ENCODE measurements at places on chromosomes 7 and 10.
A peak's percentile ranks its signal among the peaks of the same experiment; 100 is the strongest.

- DNase-seq = no peak
These were observed 47.3 kb downstream of the CDCA7L start for GRCh38 chr7:21898265-21898930.

- peak; percentile 50 for DNase-seq
These were observed 613 bp downstream of the AP5Z1 start for GRCh38 chr7:4775848-4776623.

GRCh38 chr7:151454305-151454704 is 14.4 kb upstream of the CRYGN start:
- no peak for DNase-seq

DNA sequence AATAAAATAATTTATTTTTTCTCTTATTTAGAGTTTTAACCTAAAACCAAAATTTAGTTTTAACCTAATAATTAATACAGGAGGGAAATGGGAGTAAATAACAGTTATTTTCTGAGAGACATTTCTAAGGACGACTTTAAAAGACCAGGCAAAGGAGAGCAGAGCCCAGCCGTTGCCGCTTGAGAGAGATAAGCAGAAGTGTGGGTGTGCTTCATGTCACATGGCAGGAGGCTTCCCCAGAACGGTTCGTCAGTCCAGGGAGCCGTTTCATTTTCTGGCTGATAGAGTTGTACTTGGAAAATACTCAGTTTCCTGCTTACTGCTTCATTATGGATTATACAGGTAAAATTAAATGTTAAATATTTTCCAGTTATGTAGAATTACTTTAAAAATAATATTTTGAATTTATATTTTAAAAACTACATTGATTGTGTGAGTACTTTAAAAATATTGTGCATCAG is 61.4 kb downstream of the ST7 start:
- DNase-seq = no peak

GRCh38 chr10:13239923-13240322 is 5.7 kb upstream of the UCMA start:
- DNase-seq = no peak

DNA sequence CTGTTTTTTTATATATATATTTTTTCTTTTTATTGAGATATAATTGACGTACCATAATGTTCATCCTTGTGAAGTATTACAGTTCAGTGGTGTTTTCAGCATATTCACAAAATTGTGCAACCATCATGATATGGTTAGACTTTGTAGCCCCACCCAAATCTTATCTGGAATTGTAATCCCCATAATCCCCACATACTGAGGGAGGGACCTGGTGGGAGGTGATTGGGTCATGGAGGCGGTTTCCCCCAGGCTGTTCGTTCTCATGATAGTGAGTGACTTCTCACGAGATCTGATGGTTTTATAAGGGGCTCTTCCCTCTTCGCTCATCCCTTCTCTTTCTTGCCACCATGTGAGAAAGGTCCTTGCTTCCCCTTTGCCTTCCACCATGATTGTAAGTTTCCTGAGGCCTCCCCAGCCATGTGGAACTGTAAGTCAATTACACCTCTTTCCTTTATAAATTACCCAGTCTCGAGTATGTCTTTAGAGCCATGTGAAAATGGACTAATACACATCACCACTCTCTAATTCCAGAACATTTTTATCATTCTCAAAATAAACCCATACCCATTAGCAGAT is 73.9 kb upstream of the SMNDC1 start:
- no peak for DNase-seq

- DNase-seq = no peak
These were observed 12.9 kb upstream of the HOXA2 start for GRCh38 chr7:27115221-27116026.

DNA sequence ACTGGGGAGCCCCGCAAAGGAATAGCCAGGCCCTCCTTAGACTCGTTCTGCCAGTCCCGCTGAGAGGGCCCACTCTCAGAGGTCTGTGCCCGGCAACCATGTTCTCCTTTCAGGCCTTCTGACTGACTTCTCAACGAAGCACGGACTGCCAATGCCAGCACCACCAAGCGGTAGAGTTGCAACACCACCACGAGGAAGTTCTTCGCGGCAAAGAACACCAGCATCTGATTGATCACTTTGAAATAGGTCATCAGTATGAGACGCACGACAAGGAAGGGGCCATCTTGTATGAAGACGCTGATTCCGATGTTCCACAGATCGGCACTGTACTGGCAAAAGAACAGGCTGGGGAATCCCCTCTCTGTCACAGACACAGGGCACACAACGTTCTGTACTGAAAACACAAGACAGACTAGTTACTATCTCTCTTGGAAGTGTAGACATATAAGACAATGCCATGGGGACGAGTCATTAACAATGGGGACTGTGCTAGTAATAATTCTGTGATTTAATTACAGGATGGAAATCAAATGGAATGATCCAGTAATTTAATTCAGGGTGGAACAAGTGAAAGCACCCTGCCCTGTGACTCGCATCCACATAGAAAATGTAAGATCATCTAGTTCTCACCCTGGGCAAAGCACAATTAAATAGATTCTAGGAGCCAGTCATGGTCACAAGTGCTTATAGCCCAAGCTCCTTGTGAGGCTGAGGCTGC is 42.7 kb downstream of the TMEM26 start:
- DNase-seq = no peak

DNA sequence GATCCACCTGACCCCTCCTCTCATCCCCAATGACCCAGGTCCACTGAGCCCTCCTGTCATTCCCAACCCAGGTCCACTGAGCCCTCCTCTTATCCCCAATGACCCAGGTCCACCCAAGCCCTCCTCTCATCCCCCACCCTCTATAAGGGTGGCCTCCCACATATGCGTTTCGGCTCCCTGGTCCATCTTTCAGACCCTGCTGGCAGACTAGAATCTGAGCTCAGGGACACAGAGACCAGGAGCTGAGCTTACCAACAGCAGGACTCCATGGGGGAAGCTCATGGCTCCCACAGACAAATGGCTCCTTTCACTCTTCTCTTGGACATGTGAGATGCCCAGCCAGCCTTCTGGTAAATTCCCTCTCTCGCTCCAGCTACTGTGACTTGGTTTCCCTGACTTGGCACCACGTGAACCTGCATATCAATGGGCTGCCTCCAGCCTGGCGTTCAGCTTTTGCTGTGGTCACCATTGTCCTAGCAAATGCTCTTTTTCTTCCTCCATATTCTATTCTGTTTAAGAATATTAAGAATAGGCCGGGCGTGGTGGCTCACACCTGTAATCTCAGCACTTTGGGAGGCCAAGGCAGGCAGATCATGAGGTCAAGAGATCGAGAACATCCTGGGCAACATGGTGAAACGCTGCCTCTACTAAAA is 24.8 kb upstream of the INPP5A start:
- DNase-seq = no peak

DNA sequence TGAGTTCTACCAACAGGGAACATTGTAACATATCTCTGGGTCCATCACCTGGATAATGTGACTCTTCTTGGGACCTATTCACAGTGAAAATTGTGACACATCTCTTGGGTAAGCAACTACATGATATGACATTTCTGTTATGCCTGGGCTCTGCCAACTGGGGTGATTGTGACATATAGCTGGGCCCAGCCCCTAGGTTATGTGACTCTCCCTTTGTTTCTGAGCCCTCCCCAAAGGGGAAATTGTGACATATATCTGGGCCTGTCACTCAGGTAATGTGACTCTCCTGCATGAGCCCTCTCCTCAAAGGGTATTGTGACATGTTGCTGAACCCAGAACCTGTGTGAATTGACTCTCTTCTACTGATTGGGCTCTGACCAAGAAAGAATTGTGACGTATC is 22.4 kb upstream of the ZNF107 start:
- no peak for DNase-seq

GRCh38 chr7:92634205-92634604 is 44.0 kb upstream of the FAM133B start:
- no peak for DNase-seq

GRCh38 chr10:48739170-48739569 is 54.5 kb downstream of the WDFY4 start:
- DNase-seq = no peak

DNA sequence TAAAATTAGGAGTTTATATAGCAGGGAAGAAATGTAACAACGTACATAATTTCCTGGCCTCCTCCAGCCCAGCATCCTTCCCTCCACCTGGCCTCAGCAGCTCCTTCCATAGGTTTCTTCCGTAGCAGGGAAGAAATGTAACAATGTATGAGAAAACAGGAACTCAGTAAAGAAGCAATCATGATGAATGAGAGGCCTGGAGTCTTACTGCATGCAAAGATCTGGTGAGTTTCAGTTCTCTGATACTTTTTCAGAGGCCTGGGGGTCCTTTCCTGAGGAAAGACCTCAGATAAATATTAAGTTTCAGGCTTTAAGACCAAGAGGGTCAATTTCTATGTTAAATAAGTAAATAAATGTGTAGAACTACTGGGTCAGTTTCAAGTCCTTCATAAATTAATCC is 155.7 kb upstream of the C7orf33 start:
- no peak for DNase-seq
